GM19239 (cell line): ENCODE measurements at places on chromosomes 6 and 20.
A peak's percentile ranks its signal among the peaks of the same experiment; 100 is the strongest.

- no peak for DNase-seq
Observed at GRCh38 chr20:3183896-3184612, 10.7 kb upstream of the LZTS3 start.

DNA sequence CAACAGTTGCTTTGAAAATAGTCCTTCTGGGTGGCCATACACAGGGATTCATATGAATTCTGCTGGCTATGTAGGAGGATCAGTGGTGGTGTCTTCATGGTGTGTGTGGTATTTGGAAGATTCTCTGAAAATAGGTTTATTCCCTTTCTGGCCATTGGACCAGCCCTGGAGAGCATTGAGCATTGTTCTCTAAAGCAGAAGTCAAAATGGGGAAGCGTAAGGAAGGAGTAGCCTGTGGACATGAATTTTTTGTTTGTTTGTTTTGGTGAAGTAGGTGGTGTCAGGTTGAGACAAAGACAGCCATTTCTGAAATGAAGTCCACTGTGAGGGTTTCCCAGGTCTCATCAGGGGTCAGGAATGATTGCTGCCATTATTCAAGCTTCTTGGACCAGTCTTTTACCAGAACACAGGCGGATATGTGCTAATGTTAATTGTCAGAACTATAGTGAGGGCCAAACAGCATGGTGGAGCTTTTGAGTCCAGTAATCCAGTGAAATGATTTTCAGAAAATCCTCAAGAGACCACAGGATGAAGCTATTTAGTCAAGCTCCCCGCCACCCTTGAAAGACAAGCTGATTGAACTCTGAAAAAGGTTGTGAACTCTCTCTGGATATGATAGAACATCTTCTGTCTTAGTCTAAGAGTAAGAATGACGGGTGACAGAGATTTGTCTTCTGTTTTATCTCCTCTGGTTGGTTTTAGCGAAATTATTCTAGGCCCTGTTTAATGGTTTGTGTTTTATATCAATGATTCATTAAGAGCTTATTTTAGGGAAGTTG, 60.0 kb downstream of the DNAH8 start:
- DNase-seq = no peak

DNA sequence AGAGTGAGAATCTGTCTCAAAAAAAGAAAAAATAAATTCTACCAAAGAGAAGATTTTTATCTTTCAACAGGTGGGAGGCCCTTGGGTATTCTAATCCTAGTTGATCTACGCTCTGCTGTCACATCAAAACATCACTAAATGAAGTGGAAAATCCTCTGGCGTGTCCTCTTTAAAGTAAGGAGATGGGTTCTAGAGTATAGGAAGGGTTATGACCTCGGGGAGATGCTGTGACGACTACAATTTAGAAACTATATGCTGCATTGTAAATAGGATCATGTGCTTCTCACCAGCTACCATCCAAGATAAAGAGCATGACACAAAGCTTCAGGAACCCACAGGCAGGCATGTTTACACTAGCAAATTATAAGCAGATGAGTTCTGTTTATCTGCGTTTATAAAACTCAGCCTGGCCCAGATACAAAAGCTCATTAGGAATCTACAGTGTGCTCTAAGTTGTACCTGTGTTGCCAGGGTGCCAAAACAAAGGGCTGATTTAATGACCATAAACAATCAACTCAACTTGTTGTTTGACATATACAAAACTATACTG, 197.1 kb upstream of the PLN start:
- DNase-seq = no peak

DNA sequence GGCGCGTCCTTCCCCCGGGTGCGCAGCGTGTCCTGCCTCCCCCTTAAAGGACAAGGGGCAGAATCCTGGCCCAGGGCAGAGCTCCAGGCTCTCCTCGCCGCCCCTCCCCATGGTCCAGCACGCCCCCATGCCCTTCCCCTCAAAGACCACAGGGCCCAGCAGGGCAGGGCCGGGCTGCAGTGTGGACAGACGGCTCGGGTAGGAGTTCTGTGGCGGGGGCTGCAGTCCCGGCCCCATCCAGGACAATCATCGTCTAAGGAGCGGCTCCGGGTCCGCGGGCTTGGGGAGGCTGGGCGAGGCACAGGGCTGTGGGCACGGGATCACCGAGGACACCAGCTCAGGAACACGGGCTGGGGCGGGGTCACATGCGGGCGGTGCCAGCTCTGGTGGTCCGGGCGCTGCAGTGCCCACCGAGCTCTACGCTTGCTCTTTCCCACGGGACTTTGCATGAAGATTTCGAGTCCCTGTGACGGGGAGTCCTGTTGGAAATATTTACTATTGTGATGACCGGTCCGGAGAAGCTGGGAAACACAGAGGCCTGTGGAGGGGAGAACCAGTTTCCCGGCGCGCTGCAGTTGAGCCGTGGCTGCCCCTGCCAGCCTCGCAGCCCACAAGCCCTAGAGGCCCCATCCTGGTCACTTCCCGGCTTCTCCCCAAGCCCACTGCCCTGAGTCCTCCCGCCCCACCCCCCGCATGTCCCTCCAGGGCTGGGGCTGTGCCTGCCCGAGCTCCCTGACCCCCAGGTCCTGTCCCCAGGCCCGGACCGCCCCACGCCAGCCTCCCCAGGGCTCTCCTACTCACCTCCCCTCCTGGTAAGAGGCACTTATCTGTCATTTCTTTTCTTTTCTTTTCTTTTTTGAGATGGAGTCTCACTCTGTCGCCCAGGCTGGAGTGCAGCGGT, 20.6 kb downstream of the SLC17A9 start:
- no peak for DNase-seq

GRCh38 chr6:72894091-72894490, 272.2 kb downstream of the KCNQ5 start:
- DNase-seq = no peak

GRCh38 chr6:125346926-125347563, 45.3 kb upstream of the HDDC2 start:
- DNase-seq = no peak

- DNase-seq = no peak
Observed at GRCh38 chr6:92124200-92124651, 1295.1 kb downstream of the EPHA7 start.

GRCh38 chr20:62617711-62618483, 24.4 kb upstream of the SLCO4A1 start:
- peak; percentile 61 for DNase-seq

DNA sequence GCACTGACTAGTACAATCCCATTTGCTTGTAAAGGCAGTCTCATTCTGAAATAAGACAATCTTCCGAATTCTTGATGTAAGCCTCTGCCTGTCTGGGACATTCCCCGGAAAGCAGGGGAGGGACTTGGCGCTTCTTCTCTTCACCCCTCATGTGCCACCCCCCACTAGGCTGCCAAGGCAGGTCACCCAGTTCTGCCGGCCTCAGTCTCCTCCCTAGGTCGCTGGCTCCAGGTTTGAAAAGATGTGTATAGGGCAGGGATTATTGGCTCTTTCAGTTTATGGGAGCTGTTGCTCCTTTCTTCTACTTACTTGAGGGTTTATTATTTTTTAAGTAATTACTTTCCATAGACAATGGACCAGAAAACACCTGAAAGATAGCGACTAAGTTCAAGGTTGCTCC, 158.1 kb upstream of the RPS6KA2 start:
- DNase-seq = no peak

DNA sequence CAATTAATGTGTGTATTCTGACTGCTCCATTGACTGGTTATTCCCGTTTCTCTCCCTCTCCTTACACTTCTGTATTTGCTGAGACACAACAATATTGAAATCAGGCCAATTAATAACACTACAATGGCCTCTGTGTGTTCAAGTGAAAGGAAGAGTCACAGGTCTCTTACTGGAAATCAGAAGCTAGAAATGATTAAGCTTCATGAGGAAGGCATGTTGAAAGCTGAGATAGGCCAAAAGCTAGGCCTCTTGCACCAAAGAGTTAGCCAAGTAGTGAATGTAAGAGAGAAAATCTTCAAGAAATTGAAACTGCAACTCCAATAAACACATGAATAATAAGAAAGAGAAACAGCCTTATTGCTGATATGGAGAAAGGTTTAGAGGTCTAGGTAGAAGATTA, 489.5 kb upstream of the CITED2 start:
- no peak for DNase-seq

DNA sequence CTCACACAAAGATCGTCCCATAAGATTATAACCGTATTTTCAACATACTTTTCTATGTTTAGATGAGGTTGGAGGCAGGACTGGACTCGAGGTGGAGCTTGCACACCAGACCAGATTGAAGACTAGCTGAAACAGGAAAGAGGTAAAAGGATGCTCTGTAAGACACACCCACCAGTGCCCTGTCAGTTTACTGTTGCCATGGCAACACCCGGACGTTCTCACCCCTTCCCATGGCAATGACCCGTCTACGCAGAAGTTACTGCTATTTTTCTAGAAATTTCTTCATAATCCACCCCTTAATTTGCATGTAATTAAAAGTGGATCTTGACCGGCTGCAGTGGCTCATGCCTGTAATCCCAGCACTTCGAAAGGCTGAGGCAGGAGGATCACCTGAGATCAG, 13.6 kb upstream of the SRSF6 start:
- no peak for DNase-seq
